ENCODE measurements at places on chromosomes 3 and 15.

DNA sequence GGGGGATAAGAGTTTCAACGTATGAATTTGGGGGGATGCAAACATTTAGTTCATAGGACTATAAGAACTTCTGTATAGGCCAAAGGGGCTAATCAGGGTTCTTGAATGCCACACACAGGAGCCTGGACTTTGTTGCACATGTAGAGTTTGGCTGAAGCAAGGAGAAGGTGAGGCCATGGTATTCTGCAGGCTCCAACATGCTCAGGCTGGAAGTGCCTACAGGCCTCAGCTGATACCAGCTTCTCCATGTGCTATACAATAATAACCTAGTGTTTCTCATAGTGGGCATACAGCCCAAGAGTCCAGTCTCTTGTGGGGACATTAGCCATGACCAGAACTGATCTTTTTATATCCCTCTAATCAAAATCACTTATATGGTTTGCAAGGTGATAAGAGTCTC is 399.7 kb upstream of the MCTP2 start:
- DNase-seq = no peak

GRCh38 chr3:52128118-52128683 is 26.0 kb downstream of the POC1A start:
- DNase-seq = no peak

GRCh38 chr3:177681852-177682251 is 484.6 kb upstream of the TBL1XR1 start:
- no peak for DNase-seq

GRCh38 chr3:81300324-81300927 is 461.0 kb downstream of the GBE1 start:
- DNase-seq = no peak

GRCh38 chr15:62521396-62521795 is 356.3 kb upstream of the C2CD4B start:
- no peak for DNase-seq

DNA sequence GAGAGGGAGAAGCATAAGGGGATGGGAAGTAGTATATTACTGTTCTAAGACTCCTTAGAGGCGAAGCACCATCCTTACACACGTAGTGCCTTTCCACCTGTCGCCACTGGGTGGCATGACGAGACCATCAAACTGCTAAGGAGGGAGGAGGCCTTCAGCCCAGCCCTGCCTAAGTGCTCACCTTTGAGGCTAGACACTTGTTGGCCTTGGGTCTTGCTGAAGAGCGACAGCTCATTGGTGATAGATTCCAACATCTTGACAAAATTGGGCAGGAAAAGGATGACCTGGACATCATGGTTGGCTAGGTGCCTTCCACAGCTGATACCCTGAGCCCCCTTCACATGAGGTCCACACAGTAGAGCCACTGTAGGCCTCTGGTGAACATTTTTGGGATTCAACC is 19.6 kb downstream of the CLK3 start:
- DNase-seq = peak; percentile 36

- DNase-seq = no peak
Measured at GRCh38 chr3:127824151-127824825, 2.0 kb upstream of the MGLL start.

DNA sequence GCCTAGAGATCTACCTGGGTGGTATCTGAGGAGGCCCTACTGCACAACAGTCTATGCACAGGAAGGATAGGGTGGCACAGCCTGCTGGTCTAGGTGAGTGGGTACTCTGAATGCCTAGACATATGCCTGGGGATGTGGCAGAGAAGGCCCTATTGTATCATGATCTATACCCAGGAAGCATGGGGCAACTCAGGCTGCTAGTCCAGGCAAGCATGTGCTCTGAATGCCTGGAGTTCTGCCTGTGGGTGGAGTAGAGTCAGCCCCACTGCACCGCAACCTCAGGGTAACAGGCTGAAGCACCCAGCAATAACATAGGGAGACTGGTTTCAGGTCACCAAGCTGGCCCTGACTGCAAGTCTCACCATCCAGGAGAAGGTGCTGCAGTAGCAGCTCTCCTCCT is 224.7 kb downstream of the MFSD1 start:
- DNase-seq = no peak

DNA sequence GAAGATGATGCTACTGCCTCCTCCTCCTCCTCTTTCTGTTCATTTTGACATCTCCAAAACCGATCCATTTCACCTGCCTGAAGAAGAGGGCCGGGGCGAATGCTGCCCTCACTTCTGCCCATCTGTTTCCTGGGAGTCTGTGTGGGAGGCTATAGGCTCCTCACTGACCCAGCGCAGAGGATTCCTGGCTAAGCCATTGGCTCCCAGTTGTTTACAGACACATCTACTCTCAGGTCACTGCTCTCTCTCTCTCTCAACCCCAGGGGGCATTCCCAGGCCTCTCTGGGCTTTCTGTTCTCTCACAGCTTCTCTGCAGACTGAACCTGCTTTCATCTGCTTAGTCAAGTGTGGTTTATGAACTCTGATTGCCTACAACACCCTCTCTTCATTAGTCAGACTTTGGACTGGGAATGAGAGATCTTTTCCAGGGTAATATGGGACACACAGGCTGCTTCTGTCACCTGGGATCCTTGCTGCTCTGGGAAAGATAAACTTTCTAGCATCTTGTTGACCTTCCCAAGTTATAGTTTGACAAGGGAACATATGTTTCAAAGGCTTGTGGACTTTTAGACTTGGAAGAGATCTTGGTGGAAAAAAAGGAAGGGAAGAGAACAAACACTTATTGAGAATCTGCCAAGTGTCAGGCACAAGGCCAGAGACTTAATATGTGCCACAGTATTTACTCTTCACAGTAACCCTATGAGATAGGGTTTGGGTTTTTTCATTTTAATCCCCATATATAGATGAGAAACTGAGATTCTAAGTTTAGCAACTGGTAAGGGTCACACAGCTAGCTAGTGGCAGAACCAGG is 30.2 kb upstream of the USP3 start:
- peak; percentile 39 for DNase-seq

- DNase-seq = no peak
Measured at GRCh38 chr15:85397151-85397550, 16.7 kb downstream of the AKAP13 start.

- DNase-seq = no peak
Measured at GRCh38 chr15:85704720-85705429, 89.8 kb downstream of the KLHL25 start.

GRCh38 chr3:158700559-158700958 is 28.1 kb upstream of the LXN start:
- no peak for DNase-seq

DNA sequence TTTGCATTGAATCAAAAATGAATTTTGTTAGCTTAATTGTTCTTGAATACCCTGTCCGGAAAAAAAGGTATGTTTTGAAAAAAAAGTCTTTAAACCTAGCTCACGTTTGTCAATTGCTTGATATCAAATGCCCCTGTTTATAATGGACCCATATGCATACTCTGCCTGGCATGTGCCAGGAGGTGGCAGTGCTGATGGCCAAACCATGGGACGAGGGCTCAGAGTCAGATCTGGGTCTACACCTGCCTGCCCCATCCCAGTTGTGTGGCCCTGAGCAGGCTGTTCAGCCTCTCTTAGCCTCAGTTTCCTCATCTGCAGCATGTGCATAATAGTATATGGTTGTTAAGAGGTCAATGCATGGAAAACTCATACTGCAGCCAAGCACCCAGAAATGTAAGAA is 38.8 kb downstream of the PRKCD start:
- DNase-seq = no peak

DNA sequence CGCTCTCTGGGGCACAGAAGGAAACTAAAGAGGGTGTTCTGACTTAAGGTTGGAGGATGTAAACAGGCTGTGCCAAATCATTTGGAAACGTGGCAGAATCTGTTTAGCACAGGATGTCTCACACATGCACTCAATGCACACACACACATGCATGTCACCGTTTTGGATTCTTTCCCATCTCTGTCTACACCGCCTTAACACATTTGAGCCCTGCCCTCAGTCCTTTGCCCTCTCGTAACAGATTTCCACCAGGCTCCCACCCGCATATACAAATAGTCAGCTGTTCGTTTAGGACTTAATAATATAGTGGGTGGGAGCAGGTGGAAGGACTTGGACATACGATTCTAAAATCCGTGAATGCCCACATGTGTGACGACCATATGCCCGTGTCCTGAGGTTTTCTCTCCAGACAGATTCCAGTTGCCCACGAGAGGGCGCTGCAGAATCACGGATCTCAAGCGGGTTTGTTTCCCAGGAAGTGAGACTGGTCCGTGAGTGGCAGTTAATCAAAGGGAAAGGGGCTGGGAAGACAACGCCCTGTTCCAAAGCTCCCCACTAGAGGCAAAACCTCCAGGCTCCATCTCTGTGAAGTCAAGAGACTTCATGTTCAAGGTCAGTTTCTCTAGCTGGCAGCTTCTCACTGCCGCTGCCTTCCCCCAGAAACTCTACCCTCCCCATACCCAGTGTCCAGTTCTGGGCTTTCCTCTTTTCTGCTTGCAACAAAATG is 44.5 kb downstream of the NOX5 start:
- peak; percentile 48 for DNase-seq

DNA sequence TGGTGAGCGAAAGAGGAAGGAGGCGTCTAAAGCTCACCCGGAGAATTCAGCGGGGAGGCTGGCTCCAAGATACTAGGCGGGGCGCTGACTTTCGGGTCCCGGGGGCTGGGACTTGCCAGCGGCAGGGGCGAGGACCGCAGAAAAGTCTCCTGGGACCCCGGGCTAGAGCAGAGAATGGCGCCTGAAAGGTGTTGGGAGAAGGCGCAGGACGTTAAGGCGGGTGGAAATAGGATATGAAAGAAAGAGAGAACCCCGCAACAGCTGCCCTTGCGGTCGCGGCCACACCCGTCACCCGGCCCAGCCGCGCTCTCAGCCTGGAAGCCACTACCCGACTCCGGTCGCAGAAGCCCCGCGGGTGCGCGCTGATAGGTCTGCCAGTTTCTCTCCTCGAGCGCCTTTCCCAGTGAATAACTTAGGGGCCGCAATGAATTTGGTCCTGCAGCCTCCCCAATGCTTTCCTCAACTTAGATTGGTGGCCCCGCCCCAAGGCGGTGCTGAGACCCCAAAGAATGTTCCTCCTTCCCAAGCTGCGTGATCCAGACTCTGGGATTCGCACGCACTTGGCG is 604 bp downstream of the LTK start:
- DNase-seq = no peak

GRCh38 chr3:14150491-14151230 is 25.8 kb downstream of the TMEM43 start:
- no peak for DNase-seq

- DNase-seq = no peak
Measured at GRCh38 chr3:12401208-12401607, 83.1 kb upstream of the TSEN2 start.

DNA sequence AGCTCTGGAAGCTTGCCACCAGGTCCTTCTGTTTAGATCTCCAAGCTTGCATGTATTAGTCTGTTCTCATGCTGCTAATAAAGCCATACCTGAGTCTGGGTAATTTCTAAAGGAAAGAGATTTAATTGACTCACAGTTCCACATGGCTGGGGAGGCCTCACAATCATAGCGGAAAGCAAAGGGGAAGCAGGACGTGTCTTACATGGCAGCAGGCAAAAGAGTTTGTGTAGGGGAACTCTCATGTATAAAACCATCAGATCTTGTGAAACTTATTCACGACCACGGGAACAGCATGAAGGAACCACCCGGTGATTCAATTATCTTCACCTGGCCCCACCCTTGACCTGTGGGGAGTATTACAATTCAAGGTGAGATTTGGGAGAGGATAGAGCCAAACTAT is 147.0 kb upstream of the PROK2 start:
- DNase-seq = no peak

DNA sequence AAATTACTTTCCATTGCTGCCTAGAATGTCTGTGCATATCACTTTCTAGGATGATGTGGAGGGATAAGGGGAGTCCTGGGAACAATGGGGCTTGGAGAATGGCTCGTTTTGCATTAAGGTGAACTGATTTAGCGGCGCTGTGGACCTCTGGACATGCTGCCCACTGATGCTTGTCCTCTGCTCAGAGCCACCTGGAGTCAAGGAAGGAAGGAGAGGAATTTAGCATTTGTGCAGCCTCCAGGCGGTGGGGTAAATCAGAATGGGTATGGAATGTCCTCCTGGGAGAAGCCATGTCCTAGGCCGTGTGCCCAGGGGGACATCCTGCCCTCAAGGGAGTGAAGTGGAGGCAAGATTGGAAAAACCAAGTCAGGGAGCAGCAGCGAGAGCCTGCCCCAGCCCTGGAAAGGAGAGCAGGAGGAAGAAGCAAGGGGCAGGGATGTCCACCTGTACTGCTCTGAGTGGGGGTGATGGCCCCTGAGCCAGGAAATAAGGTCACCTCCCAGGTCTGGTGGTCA is 37.8 kb downstream of the KY start:
- no peak for DNase-seq

DNA sequence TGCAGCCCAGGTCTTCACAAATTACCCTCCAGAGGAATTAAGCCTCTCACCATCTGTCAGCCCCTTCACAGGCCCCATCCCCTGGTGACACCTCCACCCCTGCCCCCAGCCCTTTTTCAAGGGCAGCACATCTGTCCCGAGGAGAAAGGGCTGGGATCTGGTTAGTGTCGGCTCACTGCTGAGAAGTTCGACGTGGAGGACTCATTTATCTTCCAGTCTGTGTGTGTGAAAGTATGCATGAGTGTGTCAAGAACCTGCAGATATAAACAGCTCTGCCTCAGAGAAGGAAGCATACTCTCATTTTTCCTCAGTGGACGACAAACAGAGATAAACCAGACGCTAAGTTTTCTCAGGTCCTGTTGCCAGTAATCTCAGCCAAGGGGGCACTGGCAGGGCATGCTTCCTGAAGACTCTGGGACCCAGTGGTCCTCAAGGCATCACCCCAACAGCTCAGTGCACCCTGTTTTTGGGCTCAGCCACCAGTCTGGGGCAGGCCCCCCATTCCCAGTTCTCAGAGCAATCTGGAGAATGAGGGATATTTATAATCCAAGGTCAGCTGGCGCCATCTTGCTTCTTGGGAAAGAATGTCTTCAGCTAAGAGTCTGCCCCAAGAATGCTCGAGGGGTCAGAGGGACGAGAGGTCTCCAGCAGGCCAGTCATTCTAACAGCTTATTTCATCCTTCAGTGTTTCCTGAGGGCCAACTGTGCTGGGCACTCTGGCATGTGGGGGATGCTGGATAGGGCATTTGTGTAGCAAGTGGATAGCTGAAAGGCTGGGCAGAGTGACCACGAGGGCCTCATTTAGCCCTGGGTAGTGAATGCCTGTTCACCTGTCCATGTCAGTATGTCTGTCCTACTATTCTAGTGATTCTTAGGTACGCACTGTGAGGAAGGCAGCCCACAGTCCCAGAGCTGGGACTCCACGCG is 73.6 kb downstream of the ADCY5 start:
- DNase-seq = no peak

- no peak for DNase-seq
Measured at GRCh38 chr3:125192190-125193035, 20.1 kb downstream of the SLC12A8 start.

DNA sequence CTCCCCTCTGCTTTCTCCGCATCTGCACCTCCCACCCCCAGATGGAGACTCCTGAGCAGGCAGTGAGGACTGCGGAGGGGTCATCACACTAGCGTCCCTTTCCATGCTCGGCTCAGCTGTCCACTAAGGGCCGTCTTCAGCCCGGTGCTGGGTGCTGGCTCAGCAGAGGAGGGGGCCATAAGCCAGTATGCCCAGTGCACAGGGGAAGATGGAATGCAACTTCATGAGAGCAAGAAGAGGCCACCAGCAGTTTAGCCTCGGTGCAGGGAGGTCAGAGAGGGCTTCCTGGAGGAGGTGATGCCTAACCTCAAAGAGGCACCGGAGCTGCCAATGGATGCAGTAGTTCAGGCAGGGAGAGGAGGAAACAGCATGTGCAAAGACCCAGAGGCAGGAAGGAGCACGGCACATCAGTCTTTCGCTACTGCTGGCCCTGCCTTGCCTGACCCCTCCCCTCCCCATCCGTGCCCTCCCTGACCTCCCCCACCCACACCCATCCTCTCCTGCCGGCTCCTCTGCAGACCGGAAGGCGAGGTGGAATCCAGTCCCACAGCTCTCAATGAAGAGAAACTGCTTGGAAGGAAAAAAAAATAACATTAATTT is 15.2 kb upstream of the PLXND1 start:
- DNase-seq = no peak
